LHCN-M2 (cell line): ENCODE measurements at places on chromosomes 3 and 15. TPM values are rescaled to one million over a fixed set of nuclear protein-coding genes. Genes with fewer than 3 reads are reported as not detected.

- no peak for DNase-seq
These were observed 129.0 kb downstream of the BBX start for GRCh38 chr3:107651782-107652181.

Gene GOLGA6L9
- total RNA-seq: 0.71 and 2.5 TPM in 2 replicates

DNA sequence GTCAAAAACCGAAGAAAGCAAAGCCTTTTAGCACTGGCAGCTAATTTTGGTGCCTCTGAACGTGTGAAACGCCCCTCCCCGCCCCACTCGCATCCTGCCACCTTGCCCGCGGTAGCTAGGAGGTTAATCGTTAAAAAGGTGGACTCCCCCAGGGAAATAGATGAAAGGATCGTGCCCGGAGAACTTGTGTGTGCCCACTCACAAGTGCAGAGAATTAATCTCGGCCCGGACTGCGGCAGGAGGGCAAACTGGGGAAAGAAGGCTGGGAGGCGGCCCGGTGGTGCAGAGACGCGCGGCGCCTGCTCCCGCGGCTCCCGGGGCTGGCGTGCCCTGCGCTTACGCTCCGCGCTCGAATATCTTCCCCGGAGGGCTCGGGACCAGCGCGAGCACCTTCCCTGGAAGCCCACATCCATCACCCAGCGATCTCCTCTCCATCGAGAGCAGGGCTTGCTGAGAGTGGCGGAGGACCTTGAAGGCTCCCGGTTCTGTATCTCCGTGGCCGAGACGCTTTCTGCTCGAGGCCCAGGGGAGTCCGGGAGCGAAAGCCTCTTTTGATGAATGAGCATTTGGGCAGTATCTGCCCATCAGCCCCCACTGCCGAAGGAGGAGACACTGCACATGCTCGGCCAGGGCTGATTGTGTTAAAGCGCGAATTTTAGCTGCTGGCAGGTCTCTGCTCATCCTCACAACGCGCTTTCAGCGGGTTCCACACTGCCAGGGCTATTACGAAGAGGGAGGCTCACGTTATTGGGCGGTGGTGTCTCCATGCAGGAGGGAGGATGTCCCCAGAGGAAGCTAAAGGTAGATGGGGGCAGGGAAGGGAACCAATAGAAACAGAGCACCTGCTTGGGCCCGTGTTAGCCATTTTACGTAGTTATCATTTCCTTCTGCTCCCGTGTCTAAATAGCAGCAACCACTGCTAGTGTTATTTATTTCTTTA, 1.3 kb upstream of the SPTSSB start:
- DNase-seq: peak; percentile 2

GRCh38 chr3:122410639-122411038, 5.2 kb downstream of the WDR5B start:
- no peak for DNase-seq

- no peak for DNase-seq
These were observed 130.6 kb downstream of the CTNNB1 start for GRCh38 chr3:41329881-41330280.

GRCh38 chr3:56903231-56903782, 101.6 kb upstream of the ARHGEF3 start:
- no peak for DNase-seq

DNA sequence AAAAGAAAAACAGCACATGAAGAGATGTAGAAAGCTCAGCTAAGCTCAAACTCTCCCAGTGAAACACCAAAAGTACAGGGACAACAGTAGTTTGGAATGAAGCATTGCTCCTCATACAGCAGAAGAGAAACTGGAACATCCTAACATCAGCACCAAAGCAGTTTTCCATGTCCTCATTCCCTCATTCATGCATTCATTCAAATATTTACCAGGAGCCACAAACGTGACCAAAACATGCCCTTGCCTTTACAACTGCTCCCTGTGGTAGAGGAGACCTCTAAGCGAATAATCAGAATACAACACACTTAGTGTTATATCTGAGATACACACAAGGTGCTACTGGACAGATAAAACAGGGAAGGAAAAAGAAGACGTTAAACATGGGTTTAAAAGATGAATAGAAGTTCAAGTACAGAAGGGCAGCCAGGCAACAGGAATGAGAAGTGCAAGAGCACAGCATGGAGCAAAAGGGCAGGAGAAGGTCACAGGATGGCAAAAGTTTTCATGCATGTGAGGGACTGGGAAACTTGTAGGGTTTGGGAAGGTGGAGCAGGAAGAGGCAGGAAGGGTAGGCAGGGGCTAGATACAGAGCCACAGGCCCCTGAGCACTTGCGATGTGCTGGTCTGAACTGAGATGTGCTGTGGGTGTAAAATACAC, 58.5 kb upstream of the LMCD1 start:
- DNase-seq: no peak

GRCh38 chr3:157300094-157300493, 136.6 kb upstream of the PTX3 start:
- peak; percentile 50 for DNase-seq

DNA sequence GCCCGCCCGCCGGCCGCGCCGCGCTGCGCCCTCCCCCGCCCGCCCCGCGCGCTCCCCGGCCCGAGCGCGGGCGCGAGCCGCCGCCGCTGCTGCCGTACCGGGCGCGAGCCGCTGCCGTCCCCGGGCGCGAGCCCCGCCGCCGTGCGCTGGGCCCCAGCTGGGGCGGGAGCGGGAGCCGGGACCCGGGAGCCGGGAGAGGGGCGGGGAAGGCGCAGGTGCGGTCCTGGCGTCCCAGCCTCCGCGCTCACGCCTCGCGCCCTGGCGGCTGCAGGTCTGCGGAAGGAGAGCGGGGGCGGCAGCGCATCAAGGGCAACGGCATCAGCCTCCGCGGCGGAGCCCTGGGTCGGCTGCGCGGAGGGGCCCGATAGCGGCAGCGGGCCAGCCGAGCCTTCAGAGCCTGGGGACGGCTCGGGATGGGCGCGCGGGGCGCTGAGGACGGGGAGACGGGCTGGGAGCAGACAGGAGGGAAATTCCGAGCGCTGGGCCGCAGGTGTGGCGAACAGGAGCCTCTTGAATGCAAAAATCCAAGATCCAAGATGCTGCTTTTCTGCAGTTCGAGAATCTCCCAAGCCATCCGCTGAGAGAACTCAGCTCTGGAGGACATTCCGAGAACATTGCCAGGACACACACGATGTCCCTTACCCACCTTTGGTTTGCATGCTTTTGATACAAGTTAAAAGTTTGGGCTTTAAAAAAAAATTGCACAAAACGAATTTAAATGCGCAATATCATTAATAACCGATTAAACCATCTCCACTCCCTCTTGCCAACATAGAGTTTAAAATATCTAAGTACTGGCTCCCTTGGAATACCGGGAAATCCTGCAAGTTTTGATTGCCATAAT, 251.1 kb downstream of the TJP1 start:
- no peak for DNase-seq

DNA sequence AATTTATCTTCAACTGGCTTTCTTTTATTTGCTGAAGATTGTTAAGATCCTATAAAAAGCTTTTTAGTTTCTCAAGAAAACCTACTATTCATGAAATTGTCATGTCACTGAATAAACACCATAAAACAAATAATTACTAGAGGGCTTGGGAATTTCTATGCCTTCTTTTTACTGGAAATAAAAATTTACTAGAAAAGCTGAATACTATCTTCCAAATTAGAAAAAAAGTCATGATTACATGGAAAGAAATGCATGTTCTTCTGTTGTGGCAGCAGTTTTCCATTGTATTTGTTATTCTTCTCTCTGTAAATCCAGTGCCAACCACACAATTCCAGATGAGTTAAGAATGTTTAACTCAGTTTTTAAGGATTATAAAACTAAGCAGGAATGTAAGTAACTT, 153.8 kb downstream of the RAP2B start:
- DNase-seq: peak; percentile 46

DNA sequence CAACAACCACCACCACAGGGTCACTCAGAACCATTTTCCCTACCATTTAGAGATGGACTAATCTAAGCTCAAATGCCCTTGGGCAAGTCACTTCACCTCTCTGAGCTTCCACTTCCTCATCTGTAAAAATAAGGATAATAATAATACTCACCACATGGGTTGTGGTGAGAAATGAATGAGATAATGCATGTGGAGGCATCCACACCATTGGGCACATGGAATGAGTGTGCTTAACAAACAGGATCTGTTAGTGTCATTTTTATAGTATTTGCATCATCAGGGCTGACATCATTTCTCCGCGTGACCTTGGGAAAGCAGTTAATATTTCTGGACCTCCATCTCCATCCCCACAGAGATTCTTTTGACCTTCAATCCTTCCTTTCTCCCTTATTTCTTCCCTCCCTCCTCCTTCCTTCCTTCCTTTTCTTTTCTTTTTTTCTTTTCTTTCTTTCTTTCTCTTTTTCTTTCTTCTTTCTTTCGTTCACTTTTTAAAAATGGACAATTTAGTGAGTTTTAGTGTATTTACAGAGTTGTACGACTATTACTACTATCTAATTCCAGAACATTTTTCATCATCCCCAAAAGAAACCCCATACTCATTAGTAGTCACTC, 7.7 kb upstream of the RFT1 start:
- peak; percentile 29 for DNase-seq

- peak; percentile 61 for DNase-seq
These were observed 9.5 kb downstream of the COPS2 start for GRCh38 chr15:49145651-49146609.

DNA sequence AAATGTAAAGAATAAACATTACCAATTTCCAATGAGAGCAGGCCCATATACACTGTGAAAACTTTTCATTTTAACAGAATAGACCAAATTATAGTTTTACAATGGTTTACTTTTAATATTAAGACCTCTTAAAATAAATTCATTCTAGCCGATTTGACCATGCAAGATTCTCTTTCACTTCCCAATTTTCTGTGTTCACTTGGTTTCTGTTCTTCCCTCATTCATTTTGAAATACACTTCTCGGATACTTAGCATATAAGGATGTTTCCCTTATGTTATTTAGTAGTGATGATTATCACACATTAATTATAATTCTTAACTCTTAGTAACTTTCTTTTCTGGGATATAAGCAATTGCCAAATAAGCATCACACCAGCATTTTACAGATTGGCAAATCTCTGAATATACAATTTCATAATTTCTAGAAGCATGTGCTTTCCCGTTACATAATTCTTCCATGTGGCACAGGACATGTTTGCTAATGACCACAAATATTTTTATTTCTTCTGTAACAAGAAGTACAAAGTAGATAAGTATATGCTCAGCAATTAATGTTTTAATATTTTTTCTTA, 13.9 kb downstream of the OR5H15 start:
- DNase-seq: no peak

DNA sequence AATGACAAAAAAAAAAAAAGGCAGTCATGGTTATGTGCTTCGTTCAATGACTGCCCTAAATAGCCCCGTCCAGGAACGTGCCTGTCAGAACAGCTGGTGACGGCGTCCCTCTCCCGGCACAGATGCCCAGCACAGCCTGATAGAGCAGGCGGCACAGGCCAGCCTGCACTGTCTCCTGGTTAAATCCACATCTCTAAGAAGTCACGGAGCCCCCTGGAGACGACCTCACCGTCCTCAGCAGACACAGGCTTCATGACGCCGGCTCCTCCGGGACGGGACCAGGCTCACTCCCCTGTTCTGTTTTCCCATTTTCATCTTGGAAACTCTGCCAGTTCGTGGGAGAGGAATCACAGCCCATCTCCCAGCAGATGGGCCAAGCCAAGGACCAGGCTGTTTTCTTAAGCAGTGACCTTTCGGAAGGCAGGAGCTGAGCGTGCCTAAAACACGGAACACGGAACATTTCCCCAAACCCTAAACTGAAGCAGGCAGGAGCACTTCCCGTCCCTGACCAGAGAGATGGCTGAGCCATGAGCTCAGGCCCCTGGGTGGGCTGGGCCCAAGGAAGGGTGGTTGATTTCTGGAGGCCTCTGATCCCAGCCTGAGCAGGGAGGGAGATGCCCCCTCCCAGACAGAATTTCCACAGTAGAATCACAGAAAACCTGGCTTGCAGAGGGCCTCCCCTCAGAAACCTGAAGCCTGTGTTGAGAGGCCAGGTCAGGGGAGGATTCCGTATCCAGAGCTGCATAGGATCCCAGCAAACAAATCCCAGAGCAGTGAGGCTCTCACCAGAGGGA, 35.9 kb downstream of the ADCY5 start:
- no peak for DNase-seq

DNA sequence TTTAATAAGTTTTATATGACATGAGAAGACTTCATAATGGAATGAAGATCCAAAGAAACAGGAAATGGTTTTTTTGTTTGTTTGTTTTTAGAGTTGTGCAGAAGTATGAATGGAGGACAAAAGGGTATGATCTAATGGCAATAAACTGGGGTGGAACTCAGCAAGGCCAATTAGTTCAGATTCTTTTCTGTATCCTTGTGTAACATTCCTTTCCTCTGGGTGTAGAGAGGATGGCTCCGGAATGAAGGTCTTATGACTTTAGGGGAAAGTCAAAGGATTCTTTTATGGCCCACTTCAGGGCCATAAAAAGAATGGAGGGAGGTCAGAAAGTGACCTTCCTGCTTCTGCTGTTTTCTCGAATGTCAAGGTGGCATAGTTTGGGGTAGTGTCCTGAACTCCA, 152.6 kb downstream of the DPH6 start:
- peak; percentile 8 for DNase-seq

GRCh38 chr3:122365073-122365472, 18.0 kb downstream of the MIX23 start:
- DNase-seq: no peak

GRCh38 chr3:36149447-36149865, 230.8 kb upstream of the STAC start:
- no peak for DNase-seq

GRCh38 chr3:51773529-51774056, 5.4 kb downstream of the IQCF6 start:
- no peak for DNase-seq

Gene GOLGA8K
- total RNA-seq: 0.13 and 0.57 TPM in 2 replicates

DNA sequence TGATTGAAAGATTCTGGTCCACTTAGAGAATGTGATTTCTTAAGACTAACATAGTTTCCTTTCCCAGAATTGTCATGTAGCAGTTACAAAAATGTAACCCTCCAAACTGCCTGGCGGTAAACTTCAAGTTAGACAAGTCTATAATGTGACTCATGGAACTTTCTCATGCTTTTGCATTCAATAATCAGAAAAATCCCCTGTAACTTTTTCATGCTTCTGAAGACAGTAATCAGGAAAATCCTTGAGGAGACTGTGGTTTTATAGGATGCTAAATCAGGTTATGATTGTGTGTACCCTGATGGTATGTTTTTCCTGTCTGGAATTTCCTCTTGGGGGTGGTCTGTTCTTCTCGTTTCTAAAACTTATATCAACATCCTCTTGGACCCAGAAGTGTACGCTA, 74.0 kb upstream of the RARB start:
- DNase-seq: no peak

GRCh38 chr15:70324001-70324974, 226.6 kb upstream of the TLE3 start:
- DNase-seq: no peak

Gene PDZRN3
- 6.5 and 6.7 TPM in 2 replicates for total RNA-seq

DNA sequence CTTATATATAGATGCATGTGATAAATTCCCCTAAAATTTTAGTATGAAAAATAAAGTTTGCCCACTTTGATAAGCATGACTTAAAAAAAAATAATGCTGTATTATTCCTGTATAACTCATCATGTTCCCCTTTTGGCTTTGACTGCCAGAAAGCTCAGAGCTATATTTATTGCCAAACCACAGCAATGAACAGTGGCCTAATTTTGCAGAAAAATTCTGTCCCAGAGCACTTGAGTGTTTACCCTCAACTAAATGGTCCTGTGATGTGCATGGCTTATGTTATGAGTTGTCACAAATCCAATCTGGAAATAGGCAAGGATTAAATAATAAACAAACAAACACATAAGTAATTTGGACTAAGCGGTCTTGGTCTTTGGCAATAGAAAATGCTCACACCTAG, 276.7 kb downstream of the SLC9A9 start:
- peak; percentile 43 for DNase-seq

GRCh38 chr3:109057616-109058015, 60.3 kb downstream of the MORC1 start:
- DNase-seq: no peak
